ENCODE measurements at places on chromosomes 4 and X.

- DNase-seq, result no peak
These were observed 415.8 kb downstream of the STIM2 start for GRCh38 chr4:27276307-27277073.

GRCh38 chrX:134566506-134566905 is 91.8 kb downstream of the PLAC1 start:
- DNase-seq, result no peak

DNA sequence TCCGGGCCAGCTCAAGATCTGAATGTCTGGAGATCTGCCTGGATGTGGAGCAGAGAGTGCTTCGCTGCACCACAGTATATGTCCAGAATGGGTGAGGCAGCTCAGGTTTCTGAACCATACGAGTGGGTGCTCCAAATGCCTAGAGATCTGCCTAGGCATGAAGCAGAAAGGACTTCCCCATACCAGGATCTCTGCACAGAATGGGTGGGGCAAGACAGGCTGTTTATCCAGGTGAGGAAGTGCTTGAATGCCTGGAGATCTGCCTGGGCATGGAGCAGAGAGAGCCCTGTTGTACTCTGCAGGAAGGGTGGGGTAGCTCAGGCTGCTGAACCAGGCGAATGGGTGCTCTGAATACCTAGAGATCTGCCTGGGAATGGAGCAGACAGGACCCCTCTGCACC is 45.4 kb upstream of the MAGEC2 start:
- DNase-seq, result no peak

- no peak for DNase-seq
These were observed 146.8 kb downstream of the RPA4 start for GRCh38 chrX:97030463-97030862.

- no peak for DNase-seq
These were observed 193.6 kb upstream of the BANK1 start for GRCh38 chr4:101596781-101597552.

- DNase-seq, result no peak
These were observed 539.2 kb downstream of the GALNTL6 start for GRCh38 chr4:172352356-172352755.

- no peak for DNase-seq
These were observed 30.0 kb upstream of the ANXA5 start for GRCh38 chr4:121726642-121727268.

- DNase-seq, result no peak
These were observed 241.2 kb downstream of the ARHGAP24 start for GRCh38 chr4:85715991-85716737.

DNA sequence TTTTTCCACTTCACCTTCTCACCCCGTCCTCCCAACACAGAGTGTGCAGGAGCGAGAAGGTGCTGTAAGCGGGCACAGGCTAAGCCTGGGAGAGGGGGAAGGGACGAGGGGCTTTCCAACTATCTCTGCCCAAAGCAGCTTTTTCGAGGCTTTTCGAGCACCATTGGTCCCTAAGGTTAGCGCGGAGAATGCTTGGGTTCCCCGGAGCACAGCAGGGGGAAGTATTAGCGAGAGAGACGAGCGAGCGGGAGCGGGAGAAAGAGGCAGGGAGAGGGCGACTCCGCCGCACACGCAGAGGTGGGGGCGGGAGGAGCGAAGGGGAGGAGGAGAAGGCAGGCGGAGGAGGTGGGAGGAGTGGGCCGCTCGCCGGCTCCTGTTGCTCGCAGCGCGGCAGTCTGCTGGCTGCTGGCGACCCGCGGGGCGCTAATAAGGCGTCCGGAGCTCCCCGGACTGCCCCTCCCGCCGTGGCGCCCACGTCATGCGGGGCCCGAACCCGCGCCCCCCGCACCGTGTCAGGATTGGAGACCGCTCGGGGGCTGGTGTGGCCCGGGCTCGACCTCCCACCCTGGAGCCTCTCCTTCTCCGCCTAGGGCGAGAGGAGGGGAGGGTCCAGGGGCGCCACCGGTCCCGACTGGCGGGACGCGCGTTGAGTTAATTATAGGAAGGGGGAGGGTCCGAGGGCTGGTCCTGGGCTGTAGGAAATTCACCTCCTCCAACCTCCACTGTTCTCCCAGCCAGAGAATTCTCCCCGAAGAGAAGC is at the start of gene ADAMTS3:
TSS of gene ADAMTS3 (minus strand) at position 263 of the 760 bp plus-strand sequence. CDS start 459 bp downstream, outside the sequence.
- no peak for DNase-seq

DNA sequence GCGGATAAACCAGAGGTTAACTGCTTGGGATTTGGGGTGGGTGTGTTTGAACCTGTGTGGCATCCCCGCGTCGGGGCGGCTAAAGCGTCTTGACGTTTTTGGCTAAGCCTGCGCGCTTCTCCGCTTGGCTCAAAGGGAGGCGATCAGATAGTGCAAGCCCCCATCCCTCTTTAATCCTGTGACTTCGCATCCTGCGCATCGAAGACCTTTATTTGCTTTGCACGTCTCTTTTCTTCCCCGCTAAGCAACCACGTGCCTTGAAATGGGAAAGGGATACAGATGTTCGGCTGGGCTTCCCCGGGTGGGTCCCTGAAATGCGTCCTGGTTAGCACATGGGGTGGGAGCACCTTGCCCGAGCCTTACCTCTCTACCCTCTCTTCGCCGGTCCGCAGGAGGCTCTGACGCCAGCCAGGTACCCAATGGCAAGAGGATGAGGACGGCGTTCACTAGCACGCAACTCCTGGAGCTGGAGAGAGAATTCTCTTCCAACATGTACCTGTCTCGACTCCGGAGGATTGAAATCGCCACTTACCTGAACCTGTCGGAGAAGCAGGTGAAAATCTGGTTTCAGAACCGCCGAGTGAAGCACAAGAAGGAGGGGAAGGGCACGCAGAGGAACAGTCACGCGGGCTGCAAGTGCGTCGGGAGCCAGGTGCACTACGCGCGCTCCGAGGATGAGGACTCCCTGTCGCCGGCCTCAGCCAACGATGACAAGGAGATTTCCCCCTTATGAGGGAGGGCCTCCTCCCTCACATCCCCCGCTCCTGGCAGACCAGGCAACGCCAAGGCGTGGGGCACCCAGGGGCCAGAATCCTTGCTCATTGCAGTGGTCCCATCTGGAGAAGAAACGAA is 1.5 kb downstream of the GSX2 start:
- no peak for DNase-seq

GRCh38 chr4:165355900-165356300 is 22.9 kb upstream of the CPE start:
- no peak for DNase-seq

GRCh38 chrX:68571610-68572311 is 72.9 kb downstream of the YIPF6 start:
- DNase-seq, result no peak

- DNase-seq, result no peak
These were observed 217.5 kb downstream of the BANK1 start for GRCh38 chr4:102007959-102008425.

GRCh38 chr4:116516711-116517110 is 568.7 kb downstream of the TRAM1L1 start:
- no peak for DNase-seq

DNA sequence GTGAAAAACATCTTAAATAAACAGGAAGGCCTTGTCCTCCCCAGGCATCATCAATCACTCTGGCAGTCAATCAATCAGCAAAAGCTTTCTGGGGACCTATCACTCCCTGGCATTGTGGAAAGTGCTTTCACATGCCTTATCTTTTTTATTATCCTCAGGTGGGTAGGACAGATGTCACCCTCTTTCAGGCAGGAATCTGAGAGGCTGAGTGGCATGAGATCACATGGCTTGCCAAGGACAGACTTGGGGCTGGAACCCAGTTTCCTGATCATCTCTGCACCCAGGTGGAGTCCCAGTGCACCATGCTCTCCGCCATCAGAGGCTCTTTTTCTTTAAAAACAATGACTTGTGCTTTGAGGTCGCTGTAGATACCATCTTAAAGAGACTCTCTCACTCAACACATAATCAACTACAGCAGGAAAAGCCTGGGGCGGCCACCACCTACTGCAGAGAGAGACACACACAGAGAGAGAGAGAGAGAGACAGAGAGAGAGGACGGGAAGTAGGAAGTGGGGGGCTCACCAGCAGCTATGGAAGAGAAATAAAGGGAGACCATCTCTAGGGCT is 282.7 kb downstream of the PTTG2 start:
- DNase-seq, result no peak

DNA sequence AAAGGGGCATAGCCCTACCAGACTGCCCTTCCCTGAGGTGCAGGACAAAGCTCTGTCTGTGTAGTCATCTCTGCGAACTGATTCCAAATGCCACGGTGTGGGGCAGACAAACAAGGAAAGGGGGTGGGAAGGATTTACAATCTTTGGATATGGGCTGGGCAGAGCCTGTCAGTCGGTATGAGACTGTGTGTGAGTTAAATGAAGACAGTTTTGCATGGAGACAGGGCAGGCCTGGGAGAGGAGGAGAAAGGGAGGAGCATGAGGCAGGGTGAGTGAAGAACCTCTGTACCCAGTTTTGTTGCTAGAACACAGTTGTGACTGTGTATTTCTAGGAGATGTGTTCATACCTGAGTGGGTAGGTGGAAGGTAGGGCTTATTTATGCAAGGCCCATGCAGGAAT is 59.4 kb upstream of the MSN start:
- no peak for DNase-seq

All from effector memory CD4-positive, alpha-beta T cell (primary cell).